ENCODE measurements at places on chromosomes 2 and 18.

GRCh38 chr2:48566592-48567310 lies 36.8 kb downstream of the STON1 start:
- no peak overlapping the region for H3K4me3 ChIP-seq
- H3K27me3 ChIP-seq: peaks cover 13% of the 10 kb centered on the region
- H3K4me1 ChIP-seq: no peaks in the 10 kb centered on the region
- H3K27ac ChIP-seq: no peak overlapping the region
- no peaks in the 10 kb centered on the region for H3K36me3 ChIP-seq

GRCh38 chr2:51107841-51108240 lies 75.9 kb upstream of the NRXN1 start:
- H3K27ac ChIP-seq: no peak overlapping the region
- no peak overlapping the region for H3K4me3 ChIP-seq
- DNase-seq: no peak
- no peaks in the 10 kb centered on the region for H3K27me3 ChIP-seq
- H3K36me3 ChIP-seq: no peaks in the 10 kb centered on the region

GRCh38 chr18:3605954-3606443 lies 156.0 kb downstream of the TGIF1 start:
- H3K27me3 ChIP-seq: no peaks in the 10 kb centered on the region
- no peak overlapping the region for H3K27ac ChIP-seq
- no peak for DNase-seq
- peaks cover 6% of the 10 kb centered on the region for H3K4me1 ChIP-seq

GRCh38 chr2:69985688-69986087 lies 24.3 kb upstream of the ASPRV1 start:
- H3K4me1 ChIP-seq: no peaks in the 10 kb centered on the region
- H3K4me3 ChIP-seq: no peak overlapping the region
- no peaks in the 10 kb centered on the region for H3K27me3 ChIP-seq
- DNase-seq: no peak

GRCh38 chr2:219362524-219363164 lies 25.1 kb downstream of the DNPEP start:
- no peak overlapping the region for H3K4me3 ChIP-seq
- H3K27me3 ChIP-seq: peaks cover 20% of the 10 kb centered on the region
- no peaks in the 10 kb centered on the region for H3K4me1 ChIP-seq
- no peak overlapping the region for H3K27ac ChIP-seq
- no peak for DNase-seq

GRCh38 chr2:121202541-121203310 lies 82.3 kb downstream of the TFCP2L1 start:
- H3K27ac ChIP-seq: no peak overlapping the region
- no peaks in the 10 kb centered on the region for H3K27me3 ChIP-seq
- no peak overlapping the region for H3K4me3 ChIP-seq
- H3K4me1 ChIP-seq: no peaks in the 10 kb centered on the region
- H3K36me3 ChIP-seq: no peaks in the 10 kb centered on the region

DNA sequence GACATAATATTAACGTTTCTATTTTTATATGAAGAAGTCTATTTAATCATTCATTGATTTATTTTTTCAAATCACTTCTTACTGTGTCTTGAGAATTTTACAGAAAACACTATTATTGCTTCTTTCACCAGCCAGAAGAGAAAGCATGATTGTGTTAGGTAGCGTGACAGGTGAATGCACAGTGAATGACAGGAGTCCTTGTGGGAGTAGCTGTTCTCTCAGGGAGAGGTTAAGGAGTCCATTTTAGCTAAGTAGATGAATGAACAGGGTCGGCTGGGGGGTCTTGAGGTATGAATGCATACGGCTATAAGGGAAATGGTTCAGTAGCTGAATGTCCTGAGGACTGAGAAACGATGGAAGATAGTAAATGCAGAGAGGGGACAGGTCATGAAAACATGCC lies 56.2 kb downstream of the CTNNA2 start:
- H3K36me3 ChIP-seq: no peaks in the 10 kb centered on the region
- H3K4me1 ChIP-seq: no peaks in the 10 kb centered on the region
- no peak overlapping the region for H3K4me3 ChIP-seq
- H3K27ac ChIP-seq: no peak overlapping the region

- DNase-seq: no peak
- H3K36me3 ChIP-seq: no peaks in the 10 kb centered on the region
- H3K27ac ChIP-seq: no peak overlapping the region
Measured at GRCh38 chr2:47346638-47347037, 56.3 kb upstream of the MSH2 start.

- no peak overlapping the region for H3K4me3 ChIP-seq
- H3K36me3 ChIP-seq: no peaks in the 10 kb centered on the region
- DNase-seq: no peak
- no peaks in the 10 kb centered on the region for H3K4me1 ChIP-seq
- H3K27me3 ChIP-seq: peaks cover 41% of the 10 kb centered on the region
Measured at GRCh38 chr2:192026825-192027120, 168.0 kb downstream of the TMEFF2 start.

- no peak overlapping the region for H3K4me3 ChIP-seq
- no peaks in the 10 kb centered on the region for H3K4me1 ChIP-seq
Measured at GRCh38 chr2:33380001-33380609, 96.3 kb upstream of the RASGRP3 start.

- H3K27me3 ChIP-seq: no peaks in the 10 kb centered on the region
- H3K4me3 ChIP-seq: peak overlapping the region; percentile 70
- peak; percentile 67 for DNase-seq
Measured at GRCh38 chr2:28366496-28367282, 26.0 kb upstream of the FOSL2 start.

DNA sequence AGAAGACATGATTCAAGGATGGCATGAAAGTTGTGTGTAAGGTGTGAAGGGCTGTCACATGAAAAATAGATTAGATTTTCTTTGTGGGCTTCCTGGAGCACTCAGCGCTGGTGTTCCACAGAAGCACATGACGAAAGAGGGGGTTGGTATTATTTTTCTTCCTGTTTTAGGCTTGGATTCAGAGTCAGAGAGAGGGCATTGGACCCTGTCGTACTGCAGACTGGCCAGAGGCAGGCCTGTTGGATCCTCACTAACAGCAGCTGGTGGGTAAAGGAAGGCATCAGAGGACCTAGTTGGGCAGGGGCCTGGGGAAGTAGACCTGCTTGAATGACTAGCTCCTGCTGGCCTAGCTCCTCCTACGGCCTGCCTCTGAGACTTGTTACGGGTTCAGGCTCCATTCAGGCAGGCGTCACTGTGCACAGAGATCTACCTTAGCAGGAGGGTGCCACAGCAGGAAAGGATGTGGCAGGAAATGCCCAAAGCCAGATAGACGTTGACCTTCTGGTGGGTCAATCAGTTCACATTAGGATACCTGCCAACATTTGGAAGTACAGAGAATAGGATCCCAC lies 13.1 kb downstream of the CTLA4 start:
- H3K27ac ChIP-seq: no peak overlapping the region
- no peaks in the 10 kb centered on the region for H3K27me3 ChIP-seq
- H3K36me3 ChIP-seq: no peaks in the 10 kb centered on the region
- no peak overlapping the region for H3K4me3 ChIP-seq
- DNase-seq: no peak

GRCh38 chr2:61619561-61619960 lies 81.4 kb upstream of the XPO1 start:
- no peak overlapping the region for H3K27ac ChIP-seq
- no peaks in the 10 kb centered on the region for H3K36me3 ChIP-seq
- H3K27me3 ChIP-seq: no peaks in the 10 kb centered on the region
- no peak overlapping the region for H3K4me3 ChIP-seq

- H3K4me3 ChIP-seq: no peak overlapping the region
- no peak overlapping the region for H3K27ac ChIP-seq
- no peak for DNase-seq
- H3K36me3 ChIP-seq: no peaks in the 10 kb centered on the region
Measured at GRCh38 chr18:67305466-67305865, 211.1 kb downstream of the DSEL start.

GRCh38 chr2:221243771-221244170 lies 328.3 kb downstream of the EPHA4 start:
- no peak for DNase-seq
- H3K27ac ChIP-seq: no peak overlapping the region
- H3K27me3 ChIP-seq: peaks cover 49% of the 10 kb centered on the region
- no peak overlapping the region for H3K4me3 ChIP-seq
- H3K4me1 ChIP-seq: no peaks in the 10 kb centered on the region

GRCh38 chr2:157432475-157433106 lies 11.3 kb downstream of the CYTIP start:
- no peaks in the 10 kb centered on the region for H3K27me3 ChIP-seq
- peak overlapping the region; percentile 90 for H3K27ac ChIP-seq
- H3K36me3 ChIP-seq: peaks cover 88% of the 10 kb centered on the region
- DNase-seq: no peak
- peaks cover 88% of the 10 kb centered on the region for H3K4me1 ChIP-seq
- H3K4me3 ChIP-seq: peak overlapping the region; percentile 84

DNA sequence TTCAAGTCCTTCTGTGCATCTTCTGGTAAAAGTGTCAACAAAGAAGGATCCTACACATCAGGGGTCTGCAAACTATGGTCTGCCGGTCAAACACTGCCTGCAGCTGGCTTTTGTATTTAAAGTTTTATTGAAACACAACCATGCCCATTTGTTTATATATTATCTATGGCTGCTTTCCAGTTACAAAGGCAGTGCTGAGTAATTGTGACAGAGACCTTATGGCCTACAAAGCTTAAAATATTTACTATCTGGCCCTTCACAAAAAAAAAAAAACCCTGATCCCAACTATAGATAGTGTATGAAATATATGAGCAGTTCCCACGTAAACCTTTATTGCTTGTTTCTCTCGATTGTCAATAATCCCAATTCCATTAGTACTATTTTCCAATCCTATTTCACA lies 101.4 kb downstream of the RBMS1 start:
- H3K4me3 ChIP-seq: no peak overlapping the region
- DNase-seq: no peak
- peaks cover 72% of the 10 kb centered on the region for H3K4me1 ChIP-seq
- peaks cover 8% of the 10 kb centered on the region for H3K36me3 ChIP-seq
- H3K27ac ChIP-seq: no peak overlapping the region

- H3K27me3 ChIP-seq: no peaks in the 10 kb centered on the region
- H3K4me1 ChIP-seq: peaks cover 28% of the 10 kb centered on the region
- no peak for DNase-seq
Measured at GRCh38 chr2:200968735-200969134, 5.3 kb upstream of the ORC2 start.

DNA sequence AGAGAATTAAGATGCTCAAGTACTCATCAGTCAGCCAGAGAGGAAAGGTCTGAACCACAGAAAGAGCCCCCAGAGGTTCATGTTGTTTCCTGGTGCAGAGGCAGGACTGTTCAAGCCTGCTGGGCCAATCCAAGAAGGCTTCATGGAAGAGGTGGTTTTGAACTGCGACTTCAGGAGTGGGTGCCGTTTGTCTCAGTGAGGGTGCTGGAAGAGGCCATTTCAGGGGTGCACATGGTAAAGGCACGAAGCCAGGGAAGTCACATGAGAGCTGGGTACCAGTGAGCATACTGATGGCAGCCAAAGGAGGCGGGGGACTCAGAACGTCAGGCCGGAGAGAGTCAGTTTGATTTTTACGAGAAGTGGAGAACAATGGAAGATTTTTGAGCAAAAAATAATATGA lies 55.5 kb downstream of the EMILIN2 start:
- no peak for DNase-seq
- H3K27me3 ChIP-seq: no peaks in the 10 kb centered on the region
- H3K4me3 ChIP-seq: no peak overlapping the region
- H3K36me3 ChIP-seq: no peaks in the 10 kb centered on the region
- no peak overlapping the region for H3K27ac ChIP-seq

All from central memory CD8-positive, alpha-beta T cell (primary cell).